GM23248 (cell line): ENCODE measurements at places on chromosomes 2 and 18.

DNA sequence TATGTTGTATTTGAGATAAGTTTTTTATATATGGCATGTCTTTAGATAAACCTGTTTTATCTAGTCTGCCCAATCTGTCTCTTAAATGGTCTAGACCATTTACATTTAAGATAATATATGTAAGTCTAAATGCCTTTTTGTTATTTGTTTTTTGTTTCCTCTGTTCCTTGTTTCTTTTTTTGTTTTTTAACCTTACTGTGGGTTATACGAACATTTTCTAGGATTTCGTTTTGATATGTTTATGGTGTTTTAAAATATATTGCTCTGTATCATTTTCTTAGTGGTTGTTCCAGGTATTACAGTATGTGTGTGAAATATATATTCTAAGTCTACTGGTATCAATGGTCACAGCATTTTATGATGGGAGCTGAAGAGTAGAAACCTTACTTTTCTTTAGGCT, 13.3 kb downstream of the BCL2L11 start:
- no peak for DNase-seq

GRCh38 chr2:225164401-225165050, 122.3 kb upstream of the DOCK10 start:
- peak; percentile 43 for DNase-seq

DNA sequence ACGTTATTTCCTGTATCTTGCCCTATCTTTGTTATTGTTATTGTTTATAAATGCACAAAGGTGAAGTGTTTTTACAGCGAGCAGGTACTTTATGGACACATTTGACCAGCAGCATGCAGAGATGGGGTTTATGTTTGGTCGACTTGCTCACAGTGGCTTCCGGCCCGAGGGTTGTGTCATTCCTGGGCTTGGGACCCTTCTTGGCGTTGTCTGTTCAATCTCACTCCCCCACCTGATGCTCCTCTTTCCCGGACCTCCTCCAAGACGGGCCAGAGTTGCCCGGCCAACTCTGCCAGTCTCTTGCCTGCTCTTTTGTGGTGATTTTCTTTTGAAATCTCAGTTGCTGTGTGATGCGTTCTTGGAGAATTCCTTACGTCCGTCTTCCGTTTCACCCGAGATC, 153.9 kb downstream of the TWIST2 start:
- no peak for DNase-seq

GRCh38 chr2:184312970-184313369, 285.4 kb upstream of the ZNF804A start:
- DNase-seq, result no peak

- no peak for DNase-seq
Measured at GRCh38 chr2:34143149-34143548, 544.0 kb upstream of the FAM98A start.

GRCh38 chr18:76808561-76808960, 13.8 kb upstream of the ZNF236 start:
- DNase-seq, result no peak

DNA sequence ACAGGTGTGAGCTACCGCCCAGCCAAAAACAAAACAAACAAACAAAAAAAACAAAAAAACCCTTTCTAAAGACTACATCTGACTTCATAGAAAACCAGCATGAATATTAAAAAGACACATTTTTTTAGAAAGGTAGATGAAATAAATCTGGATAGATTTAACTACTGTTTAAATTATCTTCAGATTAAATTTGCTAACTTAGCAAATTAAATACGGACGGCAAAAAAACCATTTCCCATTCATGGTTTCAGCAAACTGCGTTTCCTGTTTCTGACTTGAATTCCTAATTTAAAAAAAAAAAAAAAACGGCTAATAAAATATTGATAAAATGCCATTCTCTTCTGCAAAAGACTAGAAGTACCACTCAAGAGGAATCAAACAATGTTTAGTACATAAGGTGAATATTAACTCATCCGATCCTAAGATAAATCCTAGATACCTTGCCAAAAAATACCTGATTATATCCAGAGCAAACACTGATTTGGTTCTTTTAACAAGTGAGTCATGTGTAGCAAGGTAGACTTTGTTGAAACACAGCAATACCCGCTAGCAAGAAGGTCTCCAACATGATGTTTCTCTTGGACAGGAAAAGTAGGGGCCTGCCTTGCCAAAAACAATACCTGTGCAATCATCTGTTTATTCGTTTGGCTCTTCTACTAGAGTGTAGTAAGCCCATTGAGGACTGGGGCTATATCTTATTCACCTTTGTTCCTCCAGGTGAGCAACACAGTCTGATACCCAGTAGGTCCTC, 96.2 kb downstream of the BARD1 start:
- DNase-seq, result no peak

DNA sequence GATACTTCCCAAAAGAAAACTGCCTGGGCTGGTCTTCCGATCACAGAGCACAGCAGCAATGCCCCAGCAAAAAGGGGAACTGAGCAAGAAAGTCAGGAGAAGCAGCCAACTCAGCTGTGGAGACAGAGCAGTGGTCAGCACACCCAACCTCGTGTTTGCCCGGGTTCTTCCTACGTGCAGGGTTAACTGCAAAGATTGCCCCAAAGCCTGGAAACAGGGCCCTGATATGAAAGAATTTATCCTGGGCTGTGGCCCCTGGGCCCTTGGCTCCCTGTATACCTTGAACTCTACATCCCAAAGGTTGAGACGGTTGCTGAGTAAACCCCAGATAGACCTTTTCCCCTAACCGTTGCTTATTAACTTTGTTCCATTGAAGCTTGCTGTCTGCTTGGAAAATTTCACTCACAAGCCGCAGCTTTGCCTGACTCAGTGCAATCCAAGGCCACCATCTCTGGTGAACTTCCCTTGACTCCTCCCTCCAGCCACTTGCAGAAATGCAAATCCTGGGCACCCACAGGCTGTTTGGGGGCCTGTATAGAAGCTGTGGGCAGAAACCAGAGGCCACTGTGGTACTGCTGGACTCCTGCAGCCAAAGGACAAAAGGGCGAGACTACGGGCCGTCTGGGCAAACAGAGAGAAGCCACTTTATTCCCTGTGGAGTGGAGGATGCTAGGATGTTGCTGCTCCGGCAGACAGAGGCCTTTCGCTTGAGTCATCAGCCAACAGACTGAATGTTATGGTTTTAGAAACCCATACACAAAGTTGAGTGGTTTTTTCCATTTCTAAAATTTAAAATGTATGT, 18.2 kb downstream of the NRP2 start:
- DNase-seq, result peak; percentile 92

DNA sequence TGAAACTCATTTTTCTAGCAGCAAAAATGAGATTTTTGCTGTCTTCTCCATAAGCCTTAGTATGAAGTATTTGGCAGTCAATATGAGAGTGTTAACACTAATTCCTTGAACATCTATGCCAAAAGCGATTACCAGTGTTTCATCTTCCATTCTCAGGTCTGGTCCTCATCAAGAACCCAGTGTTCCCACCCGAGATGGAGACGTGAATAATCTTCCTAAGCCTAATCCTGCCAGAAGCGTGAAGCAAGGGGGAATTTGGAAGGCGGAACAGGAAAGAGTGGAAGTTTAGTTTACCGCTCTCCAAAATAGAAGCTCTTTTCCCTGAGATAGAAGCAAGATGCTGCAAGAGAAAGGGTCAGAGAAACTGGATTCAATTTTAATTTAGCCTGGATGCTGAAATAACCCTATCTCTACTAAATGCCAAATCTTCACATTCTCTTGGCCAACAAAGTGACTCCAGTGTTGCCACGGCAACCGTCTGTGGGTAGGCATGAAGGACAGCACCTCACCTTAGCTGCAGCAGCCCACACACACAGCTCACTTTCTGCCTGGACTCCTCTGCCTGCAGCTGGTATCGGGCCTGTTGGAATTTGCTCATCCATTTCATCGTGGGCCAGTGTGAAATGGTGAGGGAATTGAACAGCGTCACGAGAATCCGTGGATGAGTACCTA, 711.1 kb downstream of the CBLN2 start:
- DNase-seq, result no peak

- DNase-seq, result no peak
Measured at GRCh38 chr2:59440491-59440890, 1113.0 kb downstream of the BCL11A start.

GRCh38 chr2:112065966-112066365, 10.9 kb downstream of the TMEM87B start:
- peak; percentile 80 for DNase-seq

DNA sequence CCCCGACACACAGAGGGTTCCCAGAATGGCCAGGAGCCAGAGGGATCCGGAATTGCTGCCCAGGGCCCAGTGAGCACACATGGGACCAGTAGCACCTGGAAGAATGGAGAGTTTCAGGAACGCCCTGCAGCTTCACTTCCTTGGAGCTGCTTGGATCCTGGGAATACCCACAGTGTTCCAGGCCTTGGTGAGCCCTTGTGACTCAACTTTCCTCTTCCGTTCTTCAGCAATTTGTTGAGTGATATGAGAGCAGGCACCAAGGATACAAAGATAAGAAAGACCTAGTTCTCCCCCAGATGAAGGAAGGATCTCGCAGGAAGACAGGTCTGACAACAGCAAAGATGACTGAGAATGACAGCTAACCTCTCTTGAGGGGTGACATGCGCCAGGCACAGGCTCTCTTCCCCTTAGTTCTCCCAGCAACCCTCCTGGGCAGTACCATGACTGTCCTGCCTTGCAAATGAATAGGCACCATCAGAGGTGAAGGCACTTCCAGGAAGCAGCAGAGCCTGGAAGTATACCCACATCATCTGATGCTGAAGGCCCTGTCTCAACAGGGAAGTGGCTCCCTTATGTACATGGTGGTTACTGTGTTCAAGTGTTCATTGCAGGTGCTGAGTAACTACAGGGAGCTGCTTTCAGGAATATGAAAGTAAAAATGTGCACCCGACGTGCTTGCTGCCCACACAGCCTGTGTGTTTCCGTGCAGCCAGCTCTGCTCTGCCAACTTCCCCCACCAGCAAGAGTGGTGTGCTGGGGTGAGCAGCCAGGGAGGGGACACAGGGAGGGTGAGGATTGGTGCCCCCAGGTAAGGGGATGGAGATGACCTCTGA, 116.2 kb downstream of the STPG4 start:
- DNase-seq, result no peak

DNA sequence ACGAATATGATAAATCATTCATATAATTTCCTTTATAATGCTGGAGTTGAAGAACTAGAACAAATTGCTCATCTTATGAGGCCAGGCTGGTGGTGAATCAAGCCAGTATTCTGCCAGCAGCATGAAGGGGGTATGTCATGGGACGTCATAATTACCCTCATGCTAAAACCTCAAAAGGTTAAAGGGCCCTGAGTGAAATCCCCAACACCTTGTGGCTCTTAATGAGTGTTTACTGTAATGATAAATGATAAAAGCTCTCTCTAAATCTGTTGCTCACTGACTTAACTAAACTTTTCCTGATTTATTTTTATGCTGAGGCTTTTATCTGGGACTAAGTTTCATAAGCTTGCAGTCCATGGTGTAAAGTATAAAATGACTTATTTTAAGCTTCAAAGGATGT, 18.3 kb upstream of the NEDD4L start:
- DNase-seq, result peak; percentile 34

GRCh38 chr2:95376311-95377215, 25.9 kb upstream of the FAHD2A start:
- DNase-seq, result no peak

DNA sequence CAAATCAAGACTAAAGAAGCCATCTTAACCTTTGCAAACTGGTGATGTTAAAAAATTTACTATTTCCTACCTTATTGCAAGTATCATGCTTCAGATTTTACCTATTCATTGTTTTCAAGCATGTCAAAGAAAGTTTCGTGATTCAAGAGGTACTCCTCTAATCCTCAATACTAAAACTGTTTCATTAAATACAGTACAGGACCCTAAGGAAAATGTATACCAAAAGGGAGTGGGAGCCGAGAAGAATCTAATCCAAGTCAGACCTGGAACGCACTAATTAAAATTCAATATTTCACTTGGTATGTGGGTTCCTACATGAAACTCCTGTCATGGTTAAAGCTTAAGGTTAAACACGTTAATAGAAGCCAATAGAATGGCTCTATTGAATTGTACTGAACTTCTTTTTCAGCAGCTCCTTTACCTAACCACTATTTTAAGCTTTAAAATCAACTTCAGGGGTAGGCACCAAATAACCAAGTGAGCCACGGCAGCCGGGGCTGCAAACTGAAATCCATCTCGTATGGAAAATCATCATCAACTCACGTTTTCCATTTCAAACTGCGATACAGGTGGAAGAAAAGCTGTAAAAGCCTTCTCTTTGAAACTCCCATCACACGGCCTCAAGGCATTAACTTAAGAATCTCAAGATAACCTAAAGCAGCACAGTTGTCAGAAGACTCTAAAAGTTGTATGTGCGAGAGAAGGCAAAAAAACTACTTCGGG, 188.8 kb downstream of the ZEB2 start:
- DNase-seq, result peak; percentile 38

GRCh38 chr2:10395893-10396292, 52.2 kb downstream of the ODC1 start:
- DNase-seq, result no peak

GRCh38 chr2:20666304-20667150, at the start of gene GDF7:
GDF7 (plus strand) TSS chr2:20667144; CDS start chr2:20667240, 96 bp downstream.
- peak; percentile 30 for DNase-seq

DNA sequence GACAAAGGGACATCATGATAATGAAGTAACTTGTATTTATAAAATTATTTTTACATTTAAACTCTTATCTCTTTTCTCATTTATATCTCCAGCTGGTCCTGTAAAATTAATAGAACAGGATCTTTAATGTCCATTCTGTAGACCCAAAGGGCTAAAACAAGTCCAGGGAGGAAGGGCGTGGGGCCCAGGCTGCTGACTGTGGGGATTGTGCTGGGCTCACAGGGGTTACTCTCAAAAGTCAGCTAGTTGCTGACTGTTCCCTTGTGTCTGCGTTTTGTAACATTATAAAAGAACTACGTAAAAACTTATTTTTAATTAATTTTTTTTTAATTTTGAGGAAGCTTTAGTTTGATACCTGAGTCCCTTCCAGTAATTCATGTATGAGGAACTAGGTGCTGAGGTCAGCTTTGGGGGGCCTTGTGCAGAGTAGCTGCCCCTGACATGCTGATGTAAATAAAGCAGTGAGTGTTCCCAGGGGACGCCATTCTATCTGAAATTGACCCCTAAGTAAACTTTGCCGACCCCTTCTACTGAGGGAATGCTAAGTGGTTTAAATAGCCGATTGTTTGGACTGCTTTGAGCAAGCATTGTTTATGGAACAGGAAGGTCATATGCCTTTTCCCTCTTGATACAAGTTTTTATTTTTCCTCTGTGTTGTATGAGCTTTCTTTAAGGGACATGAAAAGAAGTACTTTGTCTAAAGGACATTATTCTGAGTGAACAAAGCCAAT, 56.4 kb downstream of the MERTK start:
- DNase-seq, result no peak
